ENCODE measurements at places on chromosomes 7 and 10.

DNA sequence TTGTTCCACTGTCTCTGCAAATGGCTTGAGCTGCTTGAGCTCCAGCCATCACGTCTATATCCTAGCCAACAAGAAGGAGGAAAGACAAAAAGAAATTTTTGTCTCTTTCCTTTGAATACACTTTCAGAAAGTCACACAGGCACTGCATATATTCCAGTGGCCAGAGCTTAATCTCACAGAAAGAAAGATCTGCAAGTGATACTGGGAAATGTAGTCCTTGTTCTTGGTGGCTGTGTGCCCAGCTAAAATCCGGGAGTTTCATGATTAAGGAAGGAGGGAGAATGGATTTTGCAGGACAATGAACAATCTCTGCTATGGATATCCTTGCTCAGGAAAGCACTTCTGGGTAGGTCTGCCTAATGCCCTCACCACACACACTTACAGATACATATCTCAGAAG lies 19.5 kb upstream of the DLG5 start:
- DNase-seq: no peak

DNA sequence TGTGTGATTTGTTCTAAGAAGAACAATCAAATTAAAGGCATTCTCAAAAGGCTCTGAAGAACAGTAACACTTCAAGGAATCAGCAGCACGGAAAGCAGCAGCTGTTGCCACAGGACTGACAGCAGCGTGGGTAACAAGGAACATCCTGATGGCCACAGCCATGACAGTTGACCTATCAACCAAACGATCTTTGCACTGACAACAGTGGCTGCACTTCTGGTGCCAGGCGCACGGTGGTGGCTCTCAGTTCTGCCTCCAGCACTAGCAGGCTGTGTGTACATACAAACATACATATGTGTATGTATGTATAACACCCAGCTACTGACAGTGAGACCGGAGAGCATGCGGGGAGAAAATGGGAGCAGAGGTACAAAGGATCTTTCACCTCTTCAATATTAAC lies 114.1 kb downstream of the ZFAND4 start:
- no peak for DNase-seq

DNA sequence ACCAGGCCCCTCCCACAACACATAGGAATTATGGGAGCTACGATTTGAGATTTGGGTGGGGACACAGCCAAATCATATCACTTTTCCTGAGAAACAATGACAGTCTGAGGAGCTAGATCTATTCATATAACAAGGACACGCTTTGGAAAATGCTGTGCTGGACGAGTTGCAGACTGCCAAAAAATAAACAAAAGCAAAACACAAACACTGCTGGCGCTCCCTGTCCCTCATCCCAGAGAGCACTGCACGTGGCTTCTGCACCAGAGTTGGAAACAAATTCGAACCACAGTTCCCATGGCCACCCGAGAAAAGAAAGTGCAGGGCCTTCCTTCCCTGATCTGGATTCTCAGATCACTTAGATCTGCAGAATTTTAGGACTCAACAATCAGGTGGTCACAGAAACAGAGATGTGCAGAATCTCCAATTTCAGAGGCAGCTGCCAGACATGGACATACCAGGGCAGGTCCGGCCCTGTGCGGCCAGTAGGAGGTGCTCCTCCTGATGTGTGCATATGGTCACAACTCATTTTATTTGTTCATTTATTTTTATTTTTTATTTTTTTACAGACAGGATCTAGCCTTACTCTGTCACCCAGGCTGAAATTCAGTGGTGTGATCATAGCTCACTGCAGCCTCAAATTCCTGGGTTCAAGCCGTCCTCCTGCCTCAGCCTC lies 35.2 kb upstream of the ECHDC3 start:
- DNase-seq: no peak

DNA sequence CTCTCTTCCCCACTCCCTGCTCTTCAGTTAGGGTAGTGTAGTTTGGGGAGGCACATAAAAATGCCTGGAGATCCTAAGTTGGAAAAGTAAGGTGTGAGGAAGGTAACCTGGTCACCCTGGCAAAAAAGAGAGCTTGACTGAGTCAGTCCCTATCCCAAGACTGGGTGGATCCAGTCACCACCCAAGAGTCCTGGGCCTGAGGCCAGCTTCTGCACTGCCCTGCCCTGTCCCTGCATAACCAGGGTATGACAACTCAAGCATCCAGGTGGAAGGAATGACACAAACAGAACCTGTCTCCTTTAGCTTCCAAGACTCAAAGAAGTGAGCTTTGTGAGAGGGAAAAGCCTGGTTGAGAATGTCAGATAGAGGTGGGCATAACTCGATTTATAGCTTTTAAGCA lies 26.9 kb upstream of the SORBS1 start:
- DNase-seq: no peak

- DNase-seq: no peak
Observed at GRCh38 chr10:48692748-48693147, 8.1 kb downstream of the WDFY4 start.

DNA sequence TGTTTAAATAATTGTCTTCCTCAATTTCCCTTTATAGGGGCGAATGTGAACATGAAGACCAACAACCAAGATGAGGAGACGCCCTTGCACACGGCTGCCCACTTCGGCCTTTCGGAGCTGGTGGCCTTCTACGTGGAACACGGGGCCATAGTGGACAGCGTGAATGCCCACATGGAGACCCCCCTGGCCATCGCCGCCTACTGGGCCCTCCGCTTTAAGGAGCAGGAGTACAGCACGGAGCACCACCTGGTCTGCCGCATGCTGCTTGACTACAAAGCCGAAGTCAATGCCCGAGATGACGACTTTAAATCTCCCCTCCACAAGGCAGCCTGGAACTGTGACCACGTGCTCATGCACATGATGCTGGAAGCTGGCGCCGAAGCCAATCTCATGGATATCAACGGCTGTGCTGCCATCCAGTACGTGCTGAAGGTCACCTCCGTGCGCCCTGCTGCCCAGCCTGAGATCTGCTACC lies 42.1 kb downstream of the ASB4 start:
- no peak for DNase-seq

DNA sequence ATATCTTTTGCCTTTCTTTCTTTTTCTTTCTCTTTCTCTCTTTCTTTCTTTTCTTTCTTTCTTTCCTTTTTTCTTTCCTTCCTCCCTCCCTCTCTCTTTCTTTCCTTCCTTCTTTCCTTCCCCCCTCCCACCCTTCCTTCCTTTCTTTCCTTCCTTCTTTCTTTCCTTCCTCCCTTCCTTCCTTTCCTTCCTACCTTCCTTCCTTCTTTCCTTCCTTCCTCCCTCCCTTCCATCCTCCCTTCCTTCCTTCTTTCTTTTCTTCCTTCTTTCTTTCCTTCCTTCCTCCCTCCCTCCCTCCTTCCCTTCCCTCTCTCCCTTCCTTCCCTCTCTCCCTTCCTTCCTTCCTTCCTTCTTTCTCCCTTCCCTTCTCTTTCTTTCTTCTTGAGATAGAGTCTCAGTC lies 25.5 kb upstream of the CALN1 start:
- no peak for DNase-seq

DNA sequence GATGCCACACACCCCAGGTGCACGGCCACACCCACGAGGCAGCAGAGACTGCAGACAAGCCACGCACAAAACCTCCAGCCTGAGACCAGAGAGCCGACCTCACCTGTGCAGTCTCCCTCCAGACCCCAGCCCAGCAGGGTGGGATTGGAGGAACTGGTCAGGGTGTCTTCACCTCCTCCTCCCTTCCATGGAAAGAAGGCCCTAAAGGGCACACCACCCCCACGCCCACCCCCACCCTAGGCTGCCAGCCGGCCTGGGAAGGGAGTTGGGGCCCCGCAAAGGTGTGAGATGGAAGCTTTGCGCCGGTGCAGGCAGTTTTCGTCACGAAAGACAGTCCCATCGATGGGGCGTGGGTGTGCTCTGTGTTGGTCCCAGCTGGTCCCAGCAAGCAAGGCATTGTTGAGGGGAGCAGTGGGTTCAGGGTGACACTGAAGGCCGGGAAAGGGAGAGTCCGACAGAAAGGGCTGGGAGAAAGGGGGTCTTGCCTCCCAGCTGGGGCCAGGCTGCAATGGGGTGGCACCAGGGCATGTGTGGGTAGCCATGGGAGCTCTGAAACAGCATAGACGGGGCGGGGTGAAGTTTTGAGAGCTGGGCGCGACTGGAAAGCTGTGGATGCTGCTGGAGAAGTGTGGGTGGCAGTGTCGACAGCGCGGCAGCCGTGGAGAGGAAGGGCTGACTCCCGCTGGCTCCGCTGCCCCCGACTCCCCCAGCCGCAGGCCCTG lies 349.2 kb downstream of the GLRX3 start:
- DNase-seq: no peak

- peak; percentile 11 for DNase-seq
Observed at GRCh38 chr7:116258734-116259133, 48.4 kb downstream of the TES start.

GRCh38 chr7:120165227-120165626 lies 107.7 kb upstream of the KCND2 start:
- DNase-seq: no peak

- DNase-seq: no peak
Observed at GRCh38 chr10:97159646-97160305, 26.0 kb downstream of the SLIT1 start.

GRCh38 chr10:122013311-122013780 lies 24.4 kb downstream of the TACC2 start:
- no peak for DNase-seq

GRCh38 chr7:117119192-117119924 lies 166.1 kb downstream of the ST7 start:
- peak; percentile 71 for DNase-seq

DNA sequence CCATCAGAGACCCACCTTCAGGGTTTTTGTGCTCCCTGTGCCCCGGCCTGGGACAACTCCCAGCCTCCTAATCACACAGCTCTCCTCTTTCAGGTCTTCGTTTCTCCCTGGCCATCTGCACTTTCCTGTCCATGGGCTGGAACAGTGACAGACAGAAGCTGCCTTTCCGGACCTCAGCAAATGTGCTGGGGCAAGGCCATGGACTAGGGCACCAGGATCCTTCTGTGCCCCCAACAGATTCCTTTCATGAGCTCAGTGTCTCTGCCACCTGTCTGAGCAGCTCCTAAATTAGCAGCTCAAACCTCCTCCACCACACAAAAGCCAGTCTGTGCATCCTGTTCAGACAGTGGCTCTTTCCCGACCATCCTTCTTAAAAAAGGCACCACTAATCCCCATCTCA lies 41.9 kb upstream of the FRMD4A start:
- no peak for DNase-seq

- no peak for DNase-seq
Observed at GRCh38 chr10:66892871-66893270, 33.0 kb upstream of the LRRTM3 start.

- DNase-seq: no peak
Observed at GRCh38 chr7:132049462-132050304, 493.3 kb upstream of the PODXL start.

- DNase-seq: no peak
Observed at GRCh38 chr10:90321132-90321816, 536.6 kb downstream of the HTR7 start.

GRCh38 chr10:86062647-86063145 lies 303.9 kb downstream of the GRID1 start:
- DNase-seq: no peak

GRCh38 chr10:120486671-120487205 lies 29.7 kb downstream of the PLPP4 start:
- DNase-seq: no peak

DNA sequence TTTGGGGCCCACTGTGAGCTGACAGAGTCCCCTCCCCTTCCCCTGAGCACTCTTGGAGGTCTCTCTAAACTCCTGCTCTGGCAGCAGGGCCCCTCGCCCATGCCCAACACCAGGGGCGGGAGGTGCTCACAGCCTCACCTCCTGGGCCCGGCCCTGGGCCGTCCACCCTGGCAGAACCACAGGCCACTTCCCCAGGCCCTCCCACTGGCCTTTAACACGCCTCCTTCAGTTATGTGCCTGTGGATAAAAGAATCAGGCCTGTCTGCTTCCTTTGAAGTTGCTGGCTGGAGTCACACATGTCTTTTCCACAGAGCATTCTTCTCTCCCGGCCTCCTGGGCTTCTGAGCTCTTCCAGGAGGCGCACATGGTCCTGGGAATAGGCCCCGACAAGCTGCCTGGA lies 10.2 kb downstream of the MYL10 start:
- DNase-seq: no peak

GRCh38 chr10:70733051-70733450 lies 52.1 kb downstream of the TBATA start:
- DNase-seq: no peak

DNA sequence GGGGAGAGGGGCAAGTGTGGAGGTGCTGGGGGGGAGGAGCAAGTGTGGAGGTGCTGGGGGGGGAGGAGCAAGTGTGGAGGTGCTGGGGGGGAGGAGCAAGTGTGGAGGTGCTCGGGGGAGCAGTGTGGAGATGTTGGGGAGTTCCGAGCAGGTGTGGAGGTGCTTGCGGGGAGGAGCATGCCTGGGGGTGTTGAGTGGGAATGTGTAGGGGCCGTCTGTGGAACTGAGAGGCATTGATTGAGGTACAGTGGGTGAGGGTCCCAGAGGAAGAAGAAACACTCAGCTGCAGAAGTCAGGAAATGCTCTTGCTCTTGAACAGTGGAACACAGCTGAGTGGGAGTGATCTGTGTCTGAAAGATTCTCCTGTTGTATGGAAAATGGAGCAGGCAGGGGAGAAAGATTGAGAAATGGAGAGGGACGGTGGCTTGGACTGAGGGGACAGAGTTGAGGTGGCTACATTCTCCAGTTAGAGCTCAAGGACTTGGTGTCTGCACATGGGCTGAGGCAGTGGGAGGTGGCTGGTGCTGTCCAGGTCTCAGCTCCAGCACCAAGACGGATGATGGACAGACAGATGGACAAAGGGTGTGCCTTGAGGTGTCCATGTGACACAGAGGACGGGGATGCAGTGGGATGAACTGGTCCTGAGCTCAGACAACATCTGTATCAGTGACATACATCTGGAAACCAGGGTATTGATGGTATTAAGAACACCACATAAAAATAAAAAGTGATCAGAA lies 25.2 kb upstream of the NCAPG2 start:
- DNase-seq: no peak

- DNase-seq: peak; percentile 16
Observed at GRCh38 chr7:922334-923107, 32.0 kb downstream of the ADAP1 start.

DNA sequence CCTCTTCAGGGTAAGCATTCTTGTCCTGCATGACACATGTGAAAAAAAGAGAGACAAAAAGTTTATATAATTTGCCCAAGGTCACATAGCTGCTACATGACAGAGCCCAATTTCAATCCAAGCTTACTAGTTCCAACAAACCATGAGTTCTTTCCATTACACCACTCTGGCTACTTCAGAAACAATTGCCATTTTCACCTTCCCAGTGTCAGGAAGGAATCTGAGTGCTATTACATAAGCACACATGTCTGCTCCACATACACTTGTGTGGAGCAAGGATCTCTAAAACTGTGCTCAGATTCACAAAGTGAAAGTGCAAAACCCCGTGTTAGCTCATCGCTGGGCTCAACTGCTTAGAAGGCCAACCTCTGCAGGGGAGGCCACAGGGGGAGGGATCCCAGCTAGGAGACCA lies 356.2 kb upstream of the NFE2L3 start:
- no peak for DNase-seq

- no peak for DNase-seq
Observed at GRCh38 chr7:127514499-127514898, 70.9 kb downstream of the GCC1 start.

- DNase-seq: no peak
Observed at GRCh38 chr7:44283381-44284211, 41.8 kb downstream of the CAMK2B start.
